ENCODE measurements at places on chromosomes 4 and X. TPM values are rescaled to one million over a fixed set of nuclear protein-coding genes. Genes with fewer than 3 reads are reported as not detected.

DNA sequence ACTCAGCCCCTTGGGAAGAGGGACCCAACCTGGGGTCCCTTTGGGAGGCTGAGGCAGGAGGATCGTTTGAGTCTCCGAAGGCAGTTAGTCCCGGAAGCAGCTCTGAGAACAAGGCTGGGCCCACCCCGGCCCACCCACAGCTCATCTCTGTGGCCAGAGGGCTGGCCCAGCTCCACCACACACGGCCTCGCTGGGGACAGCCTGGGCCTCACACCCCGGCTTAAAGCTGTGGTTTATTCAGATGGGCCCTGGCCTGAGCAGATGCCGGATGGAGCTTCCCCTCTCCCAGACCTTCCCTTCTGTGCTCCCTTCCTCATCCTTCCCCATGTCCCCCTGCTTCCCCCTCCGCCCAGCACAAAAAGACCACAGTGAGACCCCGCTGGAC lies 54.4 kb downstream of the FAM53A start:
- DNase-seq = no peak

DNA sequence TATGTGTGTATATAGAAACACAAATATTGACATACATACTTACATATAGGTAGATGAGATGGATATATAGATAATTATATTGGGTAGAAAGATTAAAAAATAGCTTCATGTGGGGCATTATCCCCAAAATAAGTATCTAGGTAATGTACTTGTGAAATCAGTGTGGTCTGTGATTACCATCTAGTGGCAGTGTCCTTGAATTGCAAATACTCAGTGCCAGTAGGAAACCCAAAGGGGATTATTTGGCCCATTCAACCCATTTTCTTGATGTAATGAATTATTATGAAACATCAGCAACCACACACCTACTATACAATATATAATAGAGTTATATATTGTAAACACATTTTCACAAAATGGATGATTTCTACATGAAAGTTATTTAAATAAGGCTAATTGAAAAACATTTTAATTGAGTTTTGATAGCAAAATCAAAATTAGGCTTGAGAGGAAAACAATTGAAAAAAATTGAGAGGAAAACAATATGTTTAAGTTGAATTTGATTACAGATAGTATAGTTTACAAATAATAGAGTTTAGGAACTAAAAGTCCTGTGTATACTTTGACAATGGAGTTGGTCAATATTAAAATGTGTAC lies 389.4 kb downstream of the GALNTL6 start:
- DNase-seq = no peak

FTSJ1 gene
- 31.8 TPM for total RNA-seq

DNA sequence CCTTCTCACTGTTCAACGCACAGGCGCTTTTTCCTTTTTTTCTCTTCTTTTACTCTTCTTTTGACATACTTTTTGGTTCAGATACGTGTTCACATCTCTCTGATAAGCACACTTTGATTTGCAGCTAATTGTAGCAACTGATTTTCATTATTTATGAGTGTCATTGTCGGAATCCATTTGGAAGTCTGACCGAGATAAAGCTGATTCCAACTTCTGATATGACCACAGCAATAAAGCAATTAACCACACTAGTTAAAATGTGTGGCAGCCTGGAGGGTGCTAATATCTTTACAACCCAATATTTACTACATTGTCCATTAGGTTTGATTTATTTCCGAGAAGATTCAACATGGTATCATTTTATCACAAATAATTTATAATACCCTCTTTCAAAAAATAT lies 101.8 kb downstream of the TENM3 start:
- no peak for DNase-seq
